ENCODE measurements at places on chromosomes 13 and 19.

- no peak for DNase-seq
These were observed 178.0 kb downstream of the OXGR1 start for GRCh38 chr13:96816261-96816660.

DNA sequence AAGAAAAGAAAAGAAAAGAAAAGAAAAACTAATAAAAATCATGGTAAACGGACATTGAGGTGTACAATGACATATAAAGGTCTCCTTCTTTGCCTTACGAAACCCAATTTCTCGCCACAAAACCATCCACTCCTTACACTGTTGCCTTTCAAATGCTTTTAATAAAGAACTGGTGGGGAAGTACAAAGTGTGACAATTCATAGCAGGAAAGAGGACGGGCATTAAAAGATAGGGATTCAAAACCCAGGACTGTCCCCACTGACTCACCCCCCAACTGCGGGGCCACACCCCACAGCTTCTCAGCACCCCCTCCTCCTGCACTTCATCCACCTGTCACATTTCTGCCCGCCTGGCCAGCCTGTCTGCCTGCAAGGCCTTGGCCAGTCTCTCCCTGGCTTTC is 2.4 kb downstream of the MBD3L2B start:
- DNase-seq, result no peak

DNA sequence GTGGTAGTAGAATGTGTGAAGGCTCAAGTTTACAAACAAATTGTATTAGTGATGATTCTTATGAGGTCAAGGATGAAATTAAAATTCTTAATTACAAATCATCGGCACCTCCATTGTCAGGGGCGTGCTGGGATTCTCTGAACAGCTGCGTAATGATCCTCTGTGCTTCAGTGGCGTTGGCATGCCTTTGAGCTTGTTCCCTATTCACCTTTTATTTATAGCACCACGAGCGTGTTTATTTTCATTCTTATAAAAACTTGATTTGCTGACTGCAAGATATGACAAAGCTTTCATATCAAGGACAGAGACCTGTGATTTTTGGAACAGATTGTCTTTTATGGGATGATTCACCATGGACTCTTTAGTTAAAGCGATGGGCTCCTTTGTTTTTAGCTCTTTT is 18.2 kb upstream of the UBL3 start:
- no peak for DNase-seq

DNA sequence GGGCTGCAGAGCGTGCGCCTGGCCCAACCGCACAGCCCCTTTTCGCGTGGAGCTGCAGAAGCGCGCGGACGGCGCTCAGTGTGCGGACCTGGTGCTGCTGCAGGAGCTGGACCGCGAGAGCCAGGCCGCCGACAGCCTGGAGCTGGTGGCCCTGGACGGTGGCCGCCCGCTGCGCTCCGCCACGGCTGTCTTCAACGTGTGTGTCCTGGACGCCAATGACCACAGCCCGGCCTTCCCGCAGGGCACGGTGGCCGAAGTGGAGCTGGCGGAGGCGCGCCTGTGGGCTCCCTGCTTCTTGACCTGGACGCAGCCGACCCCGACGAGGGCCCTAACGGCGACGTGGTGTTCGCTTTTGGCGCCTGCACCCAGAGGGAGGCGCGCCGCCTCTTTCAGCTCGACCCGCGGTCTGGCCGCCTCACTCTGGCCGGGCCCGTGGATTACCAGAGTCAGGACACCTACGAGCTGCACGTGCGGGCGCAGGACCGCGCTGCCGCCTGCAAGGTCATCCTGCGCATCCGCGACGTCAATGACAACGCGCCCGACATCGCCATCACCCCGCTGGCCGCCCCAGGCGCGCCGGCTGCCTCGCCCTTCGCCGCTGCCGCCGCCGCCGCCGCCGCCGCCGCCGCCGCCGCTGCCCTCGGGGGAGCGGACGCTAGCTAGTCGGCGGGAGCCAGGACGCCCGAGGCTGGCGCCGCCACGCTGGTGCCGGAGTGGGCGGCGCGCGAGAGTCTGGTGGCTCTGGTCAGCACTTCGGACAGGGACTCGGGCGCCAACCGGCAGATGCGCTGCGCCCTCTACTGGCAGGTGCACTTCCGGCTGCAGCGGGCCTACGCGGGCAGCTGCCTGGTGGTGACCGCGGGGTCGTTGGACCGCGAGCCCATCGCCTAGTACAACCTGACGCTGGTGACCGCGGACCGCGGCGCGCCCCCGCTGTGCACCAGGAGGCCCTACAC is 172.2 kb downstream of the OLFM4 start:
- peak; percentile 20 for DNase-seq

- no peak for DNase-seq
These were observed 48.3 kb upstream of the USP29 start for GRCh38 chr19:57071444-57071843.

- DNase-seq, result no peak
These were observed 244.8 kb downstream of the TSHZ3 start for GRCh38 chr19:31104451-31104850.

- no peak for DNase-seq
These were observed 1.3 kb upstream of the CEACAM3 start for GRCh38 chr19:41795031-41795461.

DNA sequence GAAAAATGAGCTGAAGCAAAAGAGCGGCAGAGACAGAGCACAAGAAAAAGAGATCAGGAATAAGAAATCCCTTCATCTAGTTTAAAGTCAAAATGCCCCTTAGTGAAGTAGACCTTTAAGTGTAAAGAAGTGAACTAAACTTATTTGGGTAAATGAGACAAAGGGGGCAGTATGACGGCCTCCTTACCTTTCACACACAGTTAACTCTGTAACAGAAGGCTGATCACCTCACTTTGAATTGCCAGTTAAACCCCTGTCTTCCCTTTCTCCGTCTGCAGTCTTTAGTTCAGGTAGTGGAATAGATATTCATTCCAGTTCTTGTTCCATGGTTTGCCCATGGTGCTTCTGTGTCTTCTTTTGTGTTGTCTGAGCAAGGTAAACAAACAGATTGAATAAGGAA is 1029.8 kb downstream of the DIAPH3 start:
- no peak for DNase-seq

- DNase-seq, result no peak
These were observed 174.3 kb downstream of the PTPRS start for GRCh38 chr19:5166262-5166661.

- no peak for DNase-seq
These were observed 6.0 kb upstream of the CCDC97 start for GRCh38 chr19:41303954-41304353.

GRCh38 chr13:45897562-45897961 is 46.0 kb upstream of the SIAH3 start:
- DNase-seq, result no peak

GRCh38 chr13:32857077-32857476 is 159.1 kb upstream of the KL start:
- no peak for DNase-seq

GRCh38 chr13:96741779-96742178 is 252.5 kb downstream of the OXGR1 start:
- no peak for DNase-seq

- peak; percentile 4 for DNase-seq
These were observed 72.2 kb downstream of the UFM1 start for GRCh38 chr13:38421590-38422560.

DNA sequence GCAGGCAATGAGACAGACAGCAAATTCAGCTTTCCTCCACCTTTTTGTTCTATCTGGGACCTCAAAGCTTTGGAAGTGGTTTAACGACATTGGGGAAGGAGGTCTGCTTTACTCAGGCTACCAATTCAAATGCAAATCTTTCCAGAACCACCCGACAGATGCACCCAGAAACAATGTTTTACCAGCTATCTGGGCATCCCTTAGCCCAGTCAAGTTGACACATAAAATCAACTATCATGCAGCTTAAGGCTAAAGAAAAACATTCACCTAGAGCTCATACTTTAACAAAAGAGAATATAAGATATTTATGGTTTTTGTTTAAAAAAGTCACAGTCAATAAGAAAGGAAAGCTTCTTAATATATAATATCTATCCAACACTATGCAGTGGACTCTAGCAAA is 246.0 kb downstream of the NALCN start:
- no peak for DNase-seq

- peak; percentile 27 for DNase-seq
These were observed 156.3 kb downstream of the SLITRK5 start for GRCh38 chr13:87827479-87827878.

DNA sequence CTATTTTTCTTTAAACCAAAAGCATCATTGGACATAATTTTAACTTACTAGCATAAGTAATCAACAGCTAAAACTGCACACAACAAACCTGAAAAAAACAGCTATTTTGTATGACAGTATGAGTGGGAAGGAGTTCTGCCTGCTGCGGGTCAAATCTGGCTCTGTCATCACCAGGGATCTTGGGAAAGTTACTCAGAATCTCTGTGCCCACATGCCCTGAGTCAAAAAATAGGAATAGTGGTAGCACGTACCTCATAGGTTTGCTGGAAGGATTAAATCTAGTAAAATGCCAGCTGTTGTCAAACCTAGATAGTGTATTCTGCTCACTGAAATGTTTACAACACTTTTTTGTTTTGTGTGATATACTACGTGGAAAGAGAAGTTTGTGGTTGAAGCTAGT is 1.1 kb downstream of the CLN5 start:
- peak; percentile 16 for DNase-seq

Measured in RWPE1 (cell line).